ENCODE measurements at places on chromosomes 3 and 15.

- no peak for DNase-seq
Measured at GRCh38 chr15:62770752-62771151, 271.8 kb upstream of the TPM1 start.

DNA sequence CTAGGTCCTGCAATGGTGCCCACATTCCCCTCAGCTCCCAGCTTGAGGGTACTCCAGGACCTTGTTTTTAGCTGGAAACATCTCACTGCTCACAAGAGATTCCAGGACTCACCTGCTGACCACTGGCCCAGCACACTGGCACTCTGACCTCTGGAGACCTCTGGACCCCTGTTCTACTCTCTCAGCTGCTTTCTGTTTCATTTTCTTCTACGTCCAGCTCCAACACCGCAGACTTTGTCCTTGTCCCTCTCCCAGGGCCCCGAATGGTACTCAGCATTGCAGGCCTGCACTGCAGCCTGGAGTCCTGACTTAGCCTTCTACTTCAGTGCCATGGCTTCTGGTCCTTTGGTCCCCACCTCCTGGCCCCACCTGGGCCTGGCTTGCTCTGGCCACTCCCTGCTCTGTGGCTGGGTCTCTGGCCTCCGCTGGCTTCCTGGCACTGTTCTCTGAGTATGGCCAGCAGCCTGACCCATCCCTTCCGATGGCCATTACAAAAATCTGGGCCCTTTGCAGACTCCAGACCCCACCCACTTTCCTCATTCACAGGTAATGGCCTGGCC, 27.9 kb downstream of the KY start:
- no peak for DNase-seq

- DNase-seq = peak; percentile 90
Measured at GRCh38 chr15:60695713-60696522, 217.0 kb upstream of the ICE2 start.

- no peak for DNase-seq
Measured at GRCh38 chr3:88936831-88937230, 170.6 kb upstream of the EPHA3 start.

- no peak for DNase-seq
Measured at GRCh38 chr15:91555312-91555711, 298.2 kb upstream of the SLCO3A1 start.

- no peak for DNase-seq
Measured at GRCh38 chr3:177681156-177681555, 483.9 kb upstream of the TBL1XR1 start.

DNA sequence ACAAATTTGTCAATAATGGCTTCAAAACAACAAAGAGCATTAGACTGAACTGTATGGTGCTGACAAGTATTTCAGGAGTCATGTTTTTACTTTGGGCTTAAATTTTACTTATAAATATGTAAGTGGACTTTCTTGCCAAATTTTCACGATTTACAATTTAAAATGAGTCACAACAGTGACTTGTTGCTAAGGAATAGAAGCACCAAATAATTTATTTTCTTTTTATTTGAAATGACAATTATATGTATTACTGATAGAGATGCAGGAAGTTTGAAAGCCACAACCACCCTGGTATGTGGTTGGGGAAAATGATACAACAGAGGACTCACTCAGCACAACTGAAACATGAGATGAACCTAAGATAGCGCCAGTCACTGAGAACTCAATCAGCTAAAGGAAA, 90.3 kb downstream of the FMN1 start:
- DNase-seq = peak; percentile 14

GRCh38 chr3:122977746-122978466, 49.7 kb downstream of the SEMA5B start:
- DNase-seq = no peak

DNA sequence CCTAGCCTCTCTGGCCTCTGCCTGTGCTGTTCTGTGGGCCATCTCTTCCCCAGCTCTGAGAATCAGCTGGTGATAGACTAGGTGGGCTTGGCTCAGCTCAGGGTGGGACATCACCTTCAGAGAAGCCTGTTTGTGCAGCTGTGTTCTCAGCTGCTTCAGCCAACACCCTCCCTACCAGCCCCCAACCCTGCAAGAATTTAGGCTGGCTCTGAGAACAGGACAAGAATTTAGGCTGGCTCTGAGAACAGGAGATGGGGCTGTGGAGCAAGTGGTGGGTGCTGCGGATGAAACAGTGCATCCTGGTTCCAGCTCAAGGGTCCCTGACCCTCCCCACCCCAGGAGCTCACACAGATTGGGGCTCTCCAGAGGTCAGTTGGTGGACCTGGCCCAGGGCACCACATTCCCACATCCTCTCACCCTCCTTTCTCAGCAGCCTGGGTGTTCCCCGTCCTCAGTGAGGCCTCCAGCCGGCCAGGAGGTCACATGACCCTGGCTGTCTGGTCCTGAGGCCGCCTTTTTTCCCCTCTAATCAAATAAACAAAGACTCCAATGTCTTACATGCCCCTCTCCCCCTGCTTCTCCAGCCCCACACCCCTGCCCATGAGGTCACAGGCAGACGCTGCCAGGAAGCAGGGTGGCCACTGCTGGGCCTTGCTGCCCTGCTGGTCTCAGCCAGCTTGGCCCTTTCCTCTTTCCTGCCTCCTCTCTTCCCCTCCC, 14.9 kb downstream of the PLEKHO2 start:
- no peak for DNase-seq

- DNase-seq = no peak
Measured at GRCh38 chr15:50261981-50262380, 3.5 kb downstream of the HDC start.

- no peak for DNase-seq
Measured at GRCh38 chr3:118850687-118851086, 184.0 kb downstream of the IGSF11 start.

DNA sequence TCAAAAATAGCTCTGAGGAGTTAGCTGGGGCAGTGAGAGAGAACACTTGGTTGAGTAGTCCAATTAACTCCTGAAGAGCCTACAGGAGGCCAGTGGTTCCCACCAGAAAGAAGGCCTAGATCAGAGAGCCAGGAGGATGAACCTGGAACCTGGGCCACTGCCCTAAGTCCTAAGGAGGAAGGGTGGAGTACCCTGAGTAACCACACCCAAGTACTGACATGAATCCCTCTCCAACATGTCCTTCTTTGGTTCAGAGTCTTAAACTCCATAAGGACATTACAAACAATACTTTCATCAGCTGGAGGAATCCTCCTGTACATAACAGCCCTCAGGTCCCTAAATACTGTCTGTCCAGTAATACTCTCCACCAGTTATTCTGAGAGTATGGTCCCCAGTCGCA, 25.6 kb upstream of the C3orf62 start:
- DNase-seq = no peak

GRCh38 chr3:47590216-47590615, 11.6 kb upstream of the CSPG5 start:
- DNase-seq = no peak
